ENCODE measurements at places on chromosomes 7 and 10. TPM values are rescaled to one million over a fixed set of nuclear protein-coding genes. Genes with fewer than 3 reads are reported as not detected.

ZNF736 gene
- 10.7 TPM for polyA plus RNA-seq

SFTPA1 gene
- polyA plus RNA-seq = not detected

GJD4 gene
- polyA plus RNA-seq = not detected

ITGA8 gene
- polyA plus RNA-seq = 28.3 TPM

CALHM1 gene
- 0.10 TPM for polyA plus RNA-seq

HOXA3 gene
- polyA plus RNA-seq = 38.6 TPM

SEMA4G gene
- polyA plus RNA-seq = 52.6 TPM

SLC13A4 gene
- polyA plus RNA-seq = 3.0 TPM

FRMD4A gene
- 74.8 TPM for polyA plus RNA-seq

AKR1C2 gene
- polyA plus RNA-seq = 11.7 TPM

AKR1C4 gene
- polyA plus RNA-seq = not detected

VAX1 gene
- polyA plus RNA-seq = not detected

PNLIPRP2 gene
- polyA plus RNA-seq = not detected

CPED1 gene
- 37.8 TPM for polyA plus RNA-seq

CALN1 gene
- 0.92 TPM for polyA plus RNA-seq

TFR2 gene
- polyA plus RNA-seq = 1.1 TPM

AFAP1L2 gene
- polyA plus RNA-seq = 48.8 TPM

GOLGA7B gene
- 0.15 TPM for polyA plus RNA-seq

PIP gene
- polyA plus RNA-seq = not detected

CALHM3 gene
- polyA plus RNA-seq = not detected

GAD2 gene
- polyA plus RNA-seq = 2.7 TPM

TAS2R16 gene
- polyA plus RNA-seq = not detected

ACHE gene
- 6.0 TPM for polyA plus RNA-seq
